Liver (tissue), 10 donors: ENCODE measurements at places on chromosomes 12 and 14.

DNA sequence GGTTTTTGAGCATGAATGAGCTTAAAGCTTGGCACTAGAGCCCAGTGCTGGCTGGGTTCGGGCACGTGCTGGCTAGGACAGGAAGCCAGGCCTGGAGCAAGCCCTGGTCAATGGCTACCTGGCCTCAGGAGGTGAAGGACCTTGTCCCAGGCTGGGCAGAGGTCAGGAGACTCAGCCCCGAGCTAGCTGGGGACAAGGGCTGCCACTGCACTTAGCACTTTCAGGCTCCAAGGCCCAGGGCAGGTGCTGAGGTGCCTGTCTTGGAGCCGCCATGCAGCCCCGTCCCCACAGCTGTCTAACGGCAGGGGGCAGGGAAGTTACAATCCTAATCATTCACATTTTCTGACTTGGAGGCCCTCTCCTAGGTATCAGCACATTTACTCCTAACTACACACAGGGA lies 4.3 kb upstream of the AQP6 start:
- DNase-seq, result no peak

- DNase-seq, result no peak
Observed at GRCh38 chr14:105902131-105902898, 375.9 kb downstream of the TMEM121 start.

- DNase-seq, result no peak
Observed at GRCh38 chr14:67722293-67722692, 20.6 kb downstream of the RDH12 start.

DNA sequence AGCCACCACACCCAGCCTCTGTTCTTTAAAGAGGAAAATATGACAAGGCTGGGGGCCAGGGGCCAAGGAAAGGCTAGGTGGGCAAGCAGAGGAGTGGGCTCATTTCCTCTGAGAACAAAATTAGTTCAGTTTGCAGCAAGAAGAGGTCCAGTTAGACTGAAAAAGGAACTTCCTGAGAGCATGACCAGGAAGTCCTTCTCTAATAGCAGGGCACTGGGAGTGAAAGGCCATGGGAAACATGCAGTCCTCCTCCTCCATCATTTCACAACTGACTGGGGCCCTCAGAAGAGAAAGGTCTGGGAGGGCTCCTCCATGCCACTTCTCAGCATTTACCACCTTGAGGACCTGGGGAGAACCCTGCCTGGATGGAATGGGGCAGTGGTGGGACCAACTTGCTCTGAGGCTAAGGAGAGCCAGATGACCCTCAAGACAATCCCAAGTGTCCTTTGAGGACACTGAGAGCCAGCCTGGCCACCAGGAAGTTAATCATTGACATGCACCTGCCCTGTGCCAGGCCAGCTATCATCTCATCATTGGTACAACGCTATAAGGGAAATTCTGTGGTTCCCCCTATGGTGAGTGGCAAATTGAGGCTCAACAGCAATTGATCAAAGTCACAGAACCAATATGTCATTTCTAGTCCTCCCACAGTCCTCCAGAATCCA lies 2.0 kb downstream of the AQP2 start:
- DNase-seq, result no peak

DNA sequence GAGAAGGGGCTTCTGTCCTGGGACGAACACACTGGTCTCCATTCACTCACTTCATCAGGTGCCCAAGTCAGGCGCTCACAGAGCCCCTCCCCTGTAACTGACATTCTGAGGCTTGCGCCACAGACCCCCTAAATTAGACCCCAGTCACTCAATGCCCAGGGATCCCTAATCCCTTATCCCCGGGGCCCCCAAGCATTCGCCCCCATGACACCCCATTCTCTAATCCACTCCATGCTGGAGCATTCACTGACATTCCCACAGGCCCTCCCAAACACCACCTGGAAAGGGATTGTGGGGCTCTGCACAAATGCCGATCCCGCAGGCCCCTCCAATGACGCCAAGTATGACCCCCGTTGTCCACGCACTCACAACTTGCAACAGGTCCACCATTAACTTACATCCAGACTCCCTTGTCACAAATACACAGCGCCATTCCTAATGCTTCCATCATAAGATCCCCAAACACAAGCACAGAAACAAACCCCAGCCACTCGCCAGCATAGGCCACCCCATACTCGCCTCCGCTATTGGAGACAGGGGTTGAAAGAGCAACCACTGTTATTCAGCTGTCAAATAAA lies 1.5 kb downstream of the ZNF605 start:
- DNase-seq, result no peak

- DNase-seq, result peak; percentile 57
Observed at GRCh38 chr14:68781161-68782021, 11.5 kb downstream of the ZFP36L1 start.

DNA sequence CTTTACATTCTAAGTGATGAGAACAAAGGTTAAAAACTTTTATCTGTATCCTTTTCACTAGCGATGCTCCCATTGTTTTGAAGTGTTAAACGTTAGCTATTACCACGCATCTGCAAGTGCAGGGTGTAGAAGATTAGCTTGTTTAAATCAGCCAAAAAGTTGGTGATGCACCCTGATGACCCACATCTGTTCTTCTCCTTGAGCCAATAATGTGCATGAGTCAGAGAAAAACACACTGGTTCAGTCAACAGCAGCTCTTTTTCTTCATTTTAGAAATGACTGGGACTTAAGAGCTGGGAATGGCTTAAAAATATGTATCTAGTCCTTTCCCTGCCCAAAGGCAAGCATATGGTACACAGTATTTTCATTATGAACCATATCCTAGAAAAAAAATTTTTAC lies 323.5 kb upstream of the PDE3A start:
- DNase-seq, result no peak
